ENCODE measurements at places on chromosomes 3 and 15. TPM values are rescaled to one million over a fixed set of nuclear protein-coding genes. Genes with fewer than 3 reads are reported as not detected.

Gene NANOGP8
- total RNA-seq = not detected

Gene TRPM1
- not detected for total RNA-seq

Gene ITIH3
- not detected for total RNA-seq

Gene SPINK8
- not detected for total RNA-seq

Gene CFAP91
- total RNA-seq = 0.64 TPM

Gene CCDC33
- not detected for total RNA-seq

Gene PRKCI
- 19.9 TPM for total RNA-seq

Gene CCDC54
- not detected for total RNA-seq

Gene TMEM87A
- 47.2 TPM for total RNA-seq

Gene NOX5
- not detected for total RNA-seq

Gene GOLGA6L24
- total RNA-seq = not detected

Gene CYB561D2
- 37.7 TPM for total RNA-seq

Gene EPHB3
- total RNA-seq = 0.04 TPM

Gene WDR49
- total RNA-seq = 0.74 TPM

Gene TBC1D2B
- 41.1 TPM for total RNA-seq

Gene PLIN1
- total RNA-seq = 0.50 TPM

Gene UBAP1L
- total RNA-seq = 3.5 TPM

Gene DNAH12
- total RNA-seq = 0.09 TPM

Gene MAP1A
- 0.92 TPM for total RNA-seq

Gene RAB7A
- total RNA-seq = 260 TPM

Gene STAB1
- total RNA-seq = 9.7 TPM

Gene AGBL1
- total RNA-seq = not detected

Gene DPPA4
- not detected for total RNA-seq

Gene LRRC34
- total RNA-seq = 2.5 TPM

Gene USP4
- 72.6 TPM for total RNA-seq

Gene HYAL2
- 13.7 TPM for total RNA-seq

Gene MTMR10
- 18.0 TPM for total RNA-seq

Gene SAMMSON
- not detected for total RNA-seq

Gene HTR3E
- not detected for total RNA-seq

Gene ROPN1
- not detected for total RNA-seq

Gene ACKR4
- total RNA-seq = not detected

Gene PRR23C
- not detected for total RNA-seq

Gene MORC1
- not detected for total RNA-seq

Gene ZMYND10
- total RNA-seq = 0.97 TPM

Gene UTS2B
- not detected for total RNA-seq

Measured in CD8-positive, alpha-beta memory T cell (primary cell).